ENCODE measurements at places on chromosomes 11 and 22.

DNA sequence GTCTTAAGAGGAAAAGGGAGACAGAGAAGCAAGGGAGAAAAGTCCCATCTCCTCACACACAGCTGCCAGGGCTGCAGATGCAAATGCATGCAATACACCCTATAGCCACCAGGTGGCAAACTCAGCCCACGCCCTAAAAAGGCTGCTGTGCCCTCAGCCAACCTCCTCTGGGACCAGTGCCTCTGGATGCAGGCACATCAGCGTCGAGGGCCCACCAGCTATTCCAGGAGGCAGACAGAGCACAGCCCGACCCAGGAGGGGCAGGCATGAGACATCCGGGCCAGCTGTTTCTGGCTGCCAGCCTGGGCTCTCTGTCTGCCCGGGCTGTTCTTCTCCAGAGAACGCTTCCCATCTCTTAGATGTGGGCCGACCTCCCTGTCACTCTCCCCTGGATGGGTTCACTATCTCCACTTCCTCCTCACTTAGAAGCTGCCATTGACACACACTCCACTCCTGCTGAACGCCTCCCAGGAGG, 39.7 kb downstream of the TPBGL start:
- DNase-seq = peak; percentile 36

DNA sequence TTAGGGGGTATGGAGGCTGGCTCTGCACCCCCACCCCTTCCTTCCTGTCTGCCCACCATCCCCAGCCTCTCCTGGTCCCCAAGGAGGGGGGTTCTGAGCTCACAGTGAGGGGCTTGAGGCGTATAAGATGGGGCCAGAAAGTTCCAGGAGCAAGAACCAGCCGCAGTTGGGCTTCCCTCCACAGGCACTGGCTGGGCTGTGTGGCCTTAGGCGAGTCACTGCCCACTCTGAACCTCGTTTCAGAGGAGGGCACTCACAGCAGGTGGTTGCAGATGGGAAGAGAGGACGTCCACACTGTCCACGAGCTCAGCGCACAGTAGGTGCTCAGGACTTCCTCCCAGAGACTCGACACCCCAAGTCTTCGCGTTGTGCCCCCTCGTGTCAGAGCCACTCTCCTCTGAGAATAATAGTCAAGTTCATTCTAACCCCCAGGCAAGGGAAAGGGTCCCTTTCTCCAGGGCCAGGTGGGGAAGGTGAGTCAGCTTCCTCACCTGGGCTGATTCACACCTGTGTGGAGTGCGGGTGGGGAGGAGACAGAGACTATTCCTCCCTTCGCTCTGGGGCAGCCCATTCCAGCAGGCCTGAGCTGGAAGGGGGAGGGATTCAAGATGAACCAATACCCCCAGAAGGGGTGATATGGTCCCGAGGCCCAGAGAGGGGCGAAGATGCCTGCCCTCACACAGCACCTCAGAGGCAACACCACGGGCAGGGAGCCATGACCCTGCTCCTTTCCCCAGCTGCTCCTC, 29.3 kb downstream of the RPL3 start:
- DNase-seq = no peak

DNA sequence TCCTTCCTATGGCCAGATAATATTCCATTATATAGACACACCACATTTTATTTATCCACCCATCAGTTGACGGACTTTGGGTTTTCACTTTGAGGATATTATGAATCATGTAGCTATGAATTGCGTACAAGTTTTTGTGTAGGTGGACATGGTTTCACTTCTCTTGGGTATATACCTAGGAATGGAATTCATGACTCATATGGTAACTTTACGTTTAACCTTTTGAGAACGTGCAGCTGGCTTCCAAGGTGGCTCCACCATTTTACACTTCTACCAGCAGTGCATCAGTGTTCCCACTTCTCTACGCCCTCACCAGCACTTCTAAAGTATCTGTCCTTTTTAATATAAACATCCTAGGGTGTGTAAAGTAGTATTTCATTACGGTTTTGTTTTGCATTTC, 112.0 kb downstream of the PLEKHA7 start:
- no peak for DNase-seq

GRCh38 chr11:11421509-11421908, 68.5 kb upstream of the CSNK2A3 start:
- DNase-seq = no peak

DNA sequence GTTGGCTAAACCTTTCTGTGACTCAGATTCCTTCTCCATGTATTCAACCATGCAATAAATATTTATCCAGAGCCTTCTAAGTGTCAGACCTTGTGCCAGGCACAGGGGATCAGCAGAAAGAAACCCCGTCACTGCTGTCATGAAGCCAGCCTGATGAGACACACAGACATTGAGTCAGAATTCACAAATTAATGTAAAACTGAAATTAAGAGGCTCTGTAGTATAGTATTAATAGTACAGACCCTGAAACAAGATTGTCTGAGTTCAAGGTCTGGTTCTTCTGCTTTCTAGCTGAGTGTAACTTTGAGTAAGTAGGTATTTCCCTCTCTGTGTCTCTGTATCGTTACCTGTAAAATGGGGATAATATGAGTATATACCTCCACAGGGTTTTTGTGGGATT, 46.9 kb downstream of the ME3 start:
- DNase-seq = no peak

- DNase-seq = no peak
Measured at GRCh38 chr11:59770319-59770718, 15.1 kb downstream of the STX3 start.

GRCh38 chr22:48054596-48054995, 1292.1 kb downstream of the TBC1D22A start:
- DNase-seq = no peak

DNA sequence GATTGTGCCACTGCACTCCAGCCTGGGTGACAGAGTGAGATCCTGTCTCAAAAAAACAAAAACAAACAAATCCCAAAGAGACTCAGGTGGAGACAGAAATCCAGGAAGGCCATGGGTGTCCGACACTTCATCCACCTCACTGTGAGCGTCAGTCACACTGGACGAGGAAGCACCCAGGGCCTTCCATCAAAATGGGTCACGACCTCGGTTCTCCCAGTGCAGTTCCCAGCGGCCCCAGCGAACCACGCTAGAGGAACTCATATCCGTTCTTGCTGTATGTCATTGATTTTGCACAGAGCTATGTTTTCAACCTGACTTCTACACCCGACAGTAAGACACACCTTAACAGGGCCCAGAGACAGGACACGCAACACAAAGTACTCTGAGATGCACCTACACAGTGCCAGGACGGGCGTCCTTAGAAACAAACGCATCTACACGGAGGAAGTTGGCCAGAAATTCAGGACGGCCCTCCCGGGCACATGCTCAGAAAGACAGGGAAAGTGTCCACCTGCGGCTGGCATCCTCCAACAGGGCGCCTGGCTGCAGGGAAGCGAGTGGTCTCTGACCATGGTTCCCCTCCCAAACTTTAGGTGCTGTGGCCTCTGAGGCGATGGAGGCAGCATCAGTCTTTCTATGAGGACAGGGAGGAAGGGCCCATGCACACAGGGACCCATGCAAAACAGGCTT, 410.5 kb downstream of the CTTN start:
- DNase-seq = no peak

GRCh38 chr11:22792497-22792896, 37.1 kb downstream of the SVIP start:
- DNase-seq = no peak

- DNase-seq = no peak
Measured at GRCh38 chr11:76638270-76639197, 32.0 kb downstream of the LRRC32 start.

GRCh38 chr11:132131047-132131446, 760.6 kb downstream of the NTM start:
- no peak for DNase-seq

GRCh38 chr11:124622531-124623451, at the start of gene TBRG1:
Gene TBRG1, plus strand, starts transcription at chr11:124622864. Its CDS starts 220 bp downstream, at chr11:124623084.
- DNase-seq = peak; percentile 72

DNA sequence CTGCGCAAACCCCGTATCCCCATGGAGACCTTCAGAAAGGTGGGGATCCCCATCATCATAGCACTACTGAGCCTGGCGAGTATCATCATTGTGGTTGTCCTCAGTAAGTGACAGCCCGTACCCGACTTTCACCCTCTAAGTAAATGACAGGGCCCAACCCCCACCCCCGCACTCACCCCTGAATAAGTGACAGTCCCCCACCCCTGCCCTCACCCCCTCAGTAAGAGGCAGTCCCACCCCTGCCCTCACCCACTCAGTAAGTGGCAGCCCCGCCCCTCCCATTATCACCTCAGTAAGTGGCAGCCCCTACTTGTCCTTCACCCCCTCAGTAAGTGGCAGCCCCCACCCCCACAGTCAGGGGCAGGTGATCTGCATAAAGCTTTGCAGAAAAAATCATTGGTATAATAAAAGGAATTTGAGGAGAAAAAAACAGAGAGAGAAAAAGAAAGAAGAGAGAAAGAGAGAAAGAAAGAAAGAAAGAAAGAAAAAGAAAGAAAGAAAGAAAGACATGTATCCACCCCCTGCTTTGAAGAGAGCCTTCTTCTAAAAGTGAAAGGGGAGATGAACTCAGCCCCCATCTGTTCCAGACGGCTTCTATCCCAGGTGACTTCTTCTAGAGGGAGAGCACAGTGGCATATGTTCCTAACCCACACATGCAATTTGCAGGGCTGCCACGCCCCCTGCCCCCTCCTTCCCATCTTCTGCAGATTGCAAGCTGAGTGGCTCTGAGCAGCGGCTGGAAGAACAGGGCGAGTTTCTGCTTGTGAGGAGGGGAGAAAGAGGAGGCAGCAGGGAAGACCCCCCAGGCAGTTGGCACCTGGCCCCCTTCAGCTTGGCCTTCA, 12.5 kb upstream of the SMIM35 start:
- DNase-seq = no peak

DNA sequence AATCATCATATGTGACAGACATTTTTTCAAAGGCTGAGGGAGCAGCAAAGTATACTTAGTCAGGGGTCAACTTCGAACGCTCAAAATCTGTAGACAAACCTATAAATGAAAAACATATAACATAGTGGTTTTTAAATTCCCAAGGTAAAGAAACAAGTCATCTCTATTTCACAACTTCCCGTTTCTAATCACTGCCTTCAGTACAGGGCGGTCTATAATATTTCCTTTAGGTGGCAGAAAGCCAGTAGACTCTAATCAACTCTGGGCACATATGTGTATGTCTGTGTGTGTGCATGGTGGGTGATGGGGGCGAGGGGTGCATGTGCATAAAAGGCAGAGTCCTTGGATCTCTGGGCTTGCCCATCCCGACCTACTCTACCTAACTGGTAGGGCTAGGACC, 55.0 kb upstream of the ARFGAP3 start:
- no peak for DNase-seq

GRCh38 chr22:17951315-17951714, 73.0 kb downstream of the MICAL3 start:
- DNase-seq = no peak

DNA sequence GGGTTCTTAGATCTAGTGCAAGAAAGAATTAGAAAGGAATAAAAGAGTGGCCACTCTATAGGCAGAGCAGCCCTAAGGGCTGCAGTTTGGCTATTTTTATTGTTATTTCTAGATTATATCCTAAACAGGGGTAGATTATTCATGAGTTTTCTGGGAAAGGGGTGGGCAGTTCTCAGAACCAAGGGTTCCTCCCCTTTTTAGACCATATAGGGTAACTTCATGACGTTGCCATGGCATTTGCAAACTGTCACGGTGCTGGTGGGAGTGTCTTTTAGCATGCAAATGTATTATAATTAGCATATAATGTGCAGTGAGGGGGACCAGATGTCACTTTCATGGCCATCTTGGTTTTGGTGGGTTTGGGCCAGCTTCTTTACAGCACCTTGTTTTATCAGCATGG, 44.6 kb downstream of the METTL15 start:
- DNase-seq = no peak

GRCh38 chr11:74932169-74932568, 16.7 kb downstream of the XRRA1 start:
- no peak for DNase-seq

DNA sequence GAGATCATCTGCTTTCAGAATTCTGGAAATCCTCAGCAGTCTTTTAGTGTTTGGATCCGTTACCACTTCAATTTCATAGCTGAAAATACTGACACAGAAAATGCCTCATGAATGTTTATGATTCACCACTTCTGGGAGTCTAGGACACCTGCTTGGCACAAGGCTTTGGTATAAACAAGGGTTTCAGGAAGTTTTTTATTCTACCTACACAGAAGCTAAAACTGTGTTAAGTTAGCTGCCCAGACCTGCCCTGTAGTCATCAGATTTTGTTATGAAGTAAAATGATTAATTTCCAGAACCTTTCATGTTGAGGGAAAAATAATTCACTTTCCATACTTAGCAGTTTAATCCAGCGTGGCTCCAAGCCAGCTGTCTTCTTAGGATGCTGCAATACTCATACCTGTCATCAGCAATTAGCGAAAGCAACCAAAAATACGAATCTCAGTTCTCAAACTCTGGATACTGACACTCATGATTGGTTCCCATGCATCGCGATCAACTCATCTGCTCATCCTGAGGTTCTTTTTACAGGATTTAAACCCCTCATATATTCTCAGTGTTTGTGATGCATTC, 458.5 kb upstream of the CCDC90B start:
- no peak for DNase-seq

- no peak for DNase-seq
Measured at GRCh38 chr11:63448646-63449045, 42.3 kb downstream of the PLAAT5 start.

DNA sequence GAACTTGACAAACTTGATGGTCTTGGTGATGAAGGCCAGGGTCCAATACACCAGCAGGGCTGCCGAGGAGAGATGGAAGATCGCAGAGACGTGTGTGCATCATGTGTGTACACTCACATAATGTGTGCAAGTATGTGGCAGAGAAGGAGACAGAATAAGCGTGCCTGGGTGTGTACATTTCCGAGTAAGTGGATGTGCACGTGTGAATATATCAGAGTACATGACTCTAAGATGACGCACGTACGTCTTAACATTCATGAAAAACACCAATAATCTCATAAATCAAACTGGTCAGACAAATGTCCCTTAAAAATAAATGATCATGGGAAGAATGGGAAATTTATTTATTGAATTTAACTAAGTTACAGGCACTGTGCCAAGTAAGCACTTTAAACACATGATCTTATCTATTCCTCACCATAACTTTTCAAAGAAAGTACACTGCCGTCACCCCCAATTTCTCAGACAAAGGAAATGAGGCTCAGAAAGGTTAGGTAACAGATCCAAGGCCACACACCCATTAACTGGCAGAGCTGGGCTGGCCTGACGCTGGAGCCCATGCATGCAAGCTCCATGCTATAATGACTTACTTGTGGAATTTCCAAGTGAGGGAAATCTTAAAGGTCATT, 13.0 kb downstream of the ABCC8 start:
- no peak for DNase-seq

GRCh38 chr11:119533921-119534736, 111.2 kb upstream of the THY1 start:
- no peak for DNase-seq

- DNase-seq = no peak
Measured at GRCh38 chr22:33188326-33188725, 130.1 kb upstream of the SYN3 start.
